ENCODE measurements at places on chromosomes 4 and X. TPM values are rescaled to one million over a fixed set of nuclear protein-coding genes. Genes with fewer than 3 reads are reported as not detected.

DNA sequence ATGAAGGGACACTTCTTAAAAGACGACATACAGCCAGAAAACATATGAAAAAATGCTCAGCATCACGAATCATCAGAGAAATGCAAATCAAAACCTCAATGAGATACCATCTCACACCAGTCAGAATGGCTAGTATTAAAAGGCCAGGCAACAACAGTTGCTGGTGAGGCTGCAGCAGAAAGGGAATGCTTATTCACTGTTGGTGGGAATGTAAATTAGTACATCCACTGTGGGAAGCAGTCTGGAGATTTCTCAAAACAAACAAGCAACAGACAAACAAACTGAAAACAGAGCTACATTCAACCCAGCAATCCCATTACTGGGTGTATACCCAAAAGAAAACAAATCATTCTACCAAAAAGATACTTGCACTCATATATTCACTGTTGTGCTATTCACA lies 197.9 kb downstream of the EVC2 start:
- DNase-seq = no peak

DNA sequence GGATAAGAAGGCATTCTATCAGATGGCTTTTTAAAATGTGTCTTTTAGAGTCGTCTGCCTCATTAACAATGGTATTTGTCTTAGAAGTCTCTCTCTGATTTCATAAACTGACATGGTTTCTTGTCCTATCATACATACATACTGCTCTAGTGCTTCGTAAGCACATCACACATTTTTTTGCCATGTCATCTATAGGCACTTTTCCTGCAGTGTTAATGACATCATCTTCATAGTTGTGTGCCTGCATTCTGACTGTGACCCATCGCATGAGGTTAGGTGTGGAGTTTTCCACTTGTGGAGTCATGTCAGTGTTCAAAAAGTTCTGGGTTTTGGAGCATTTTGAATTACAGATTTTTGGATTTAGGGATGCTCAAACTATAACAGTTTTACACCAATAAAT lies 361.6 kb upstream of the SPOCK3 start:
- DNase-seq = no peak

GRCh38 chr4:173793937-173794510 lies 264.0 kb upstream of the HAND2 start:
- DNase-seq = peak; percentile 6

DNA sequence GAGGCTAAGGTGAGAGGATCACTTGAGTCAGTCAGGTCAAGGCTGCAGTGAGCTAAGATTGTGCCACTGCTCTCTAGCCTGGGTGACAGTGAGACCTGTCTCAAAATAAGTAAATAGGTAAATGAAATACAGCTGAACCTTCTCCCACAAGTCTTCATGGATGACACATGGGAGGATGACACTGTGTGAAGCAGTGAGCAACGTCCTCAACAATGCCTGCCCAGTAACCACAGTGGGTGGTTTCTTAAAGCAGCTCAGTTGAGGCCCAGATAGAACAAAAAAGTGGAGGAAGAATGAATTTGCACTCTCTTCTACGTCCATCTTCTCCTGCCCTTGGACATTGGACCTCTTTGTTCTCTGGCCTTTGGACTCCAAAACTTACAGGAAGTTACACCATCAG lies 52.7 kb downstream of the MSX1 start:
- DNase-seq = no peak

- DNase-seq = peak; percentile 79
Observed at GRCh38 chr4:112327965-112328733, 31.0 kb downstream of the ALPK1 start.

- peak; percentile 86 for DNase-seq
Observed at GRCh38 chrX:65668377-65669310, 1.2 kb downstream of the MSN start.

DNA sequence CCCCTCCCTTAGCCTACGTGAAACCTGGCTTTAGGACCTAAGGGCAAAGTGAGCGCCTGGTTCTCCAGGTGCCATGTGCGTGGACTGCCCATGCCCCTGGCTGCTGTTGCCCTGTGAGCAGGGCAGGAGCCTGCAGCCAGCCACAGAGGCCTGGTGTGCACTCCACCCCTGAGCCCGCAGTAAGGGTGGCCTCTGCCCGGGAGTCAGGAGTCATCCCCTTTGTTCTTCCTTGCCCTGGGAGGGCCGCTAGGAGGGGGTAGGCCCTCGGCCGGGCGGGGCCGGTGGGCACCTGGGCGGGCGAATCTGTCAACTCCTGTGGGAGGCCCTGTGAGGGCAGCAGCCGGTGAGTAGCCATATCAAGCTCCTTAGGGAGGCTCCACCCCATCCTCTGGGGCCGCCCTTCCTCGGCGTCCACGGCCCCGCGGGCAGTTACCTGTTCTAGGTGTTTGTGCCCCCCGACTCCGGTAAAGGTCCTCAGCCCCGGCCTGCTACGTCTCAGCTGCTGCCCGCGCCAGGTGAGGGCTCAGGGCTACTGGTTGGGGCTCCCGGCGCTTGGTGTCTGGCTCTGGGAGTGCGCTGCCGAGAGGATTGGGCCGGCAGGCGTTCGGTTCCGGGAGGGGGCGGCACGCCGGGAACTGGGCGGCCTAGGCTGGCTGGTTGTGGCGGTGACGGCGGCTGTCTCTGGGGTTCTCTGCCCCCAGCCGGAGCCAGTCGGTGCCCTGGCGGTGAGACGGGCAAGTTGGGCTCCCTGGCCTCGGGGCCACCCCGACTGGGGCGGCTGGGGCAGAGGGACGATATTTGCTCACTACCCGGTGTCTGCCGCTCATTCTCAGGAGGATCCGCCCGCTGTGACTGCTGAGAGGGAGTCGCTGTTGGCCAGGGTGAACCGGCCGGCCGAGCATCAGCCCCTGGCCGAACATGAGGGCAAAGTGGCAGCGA lies 1060.2 kb downstream of the TECRL start:
- no peak for DNase-seq

- DNase-seq = no peak
Observed at GRCh38 chrX:12866451-12867377, at the start of gene TLR7. Gene TLR7, plus strand, starts transcription at chrX:12867072. Its CDS starts 507 bp downstream, at chrX:12867579.

GRCh38 chr4:142322996-142323395 lies 523.1 kb downstream of the INPP4B start:
- no peak for DNase-seq

MGARP gene
- polyA plus RNA-seq = 18.8 TPM

TCEAL6 gene
- not detected for polyA plus RNA-seq

MAGEA1 gene
- not detected for polyA plus RNA-seq

MTMR8 gene
- polyA plus RNA-seq = 0.07 TPM

MAGEA4 gene
- not detected for polyA plus RNA-seq

GC gene
- polyA plus RNA-seq = not detected
